ENCODE measurements at places on chromosomes 11 and 22.
A peak's percentile ranks its signal among the peaks of the same experiment; 100 is the strongest.

GRCh38 chr11:83174008-83174407, 17.1 kb downstream of the PCF11 start:
- DNase-seq: no peak

- peak; percentile 10 for DNase-seq
Observed at GRCh38 chr11:1532014-1532586, 40.0 kb downstream of the DUSP8 start.

DNA sequence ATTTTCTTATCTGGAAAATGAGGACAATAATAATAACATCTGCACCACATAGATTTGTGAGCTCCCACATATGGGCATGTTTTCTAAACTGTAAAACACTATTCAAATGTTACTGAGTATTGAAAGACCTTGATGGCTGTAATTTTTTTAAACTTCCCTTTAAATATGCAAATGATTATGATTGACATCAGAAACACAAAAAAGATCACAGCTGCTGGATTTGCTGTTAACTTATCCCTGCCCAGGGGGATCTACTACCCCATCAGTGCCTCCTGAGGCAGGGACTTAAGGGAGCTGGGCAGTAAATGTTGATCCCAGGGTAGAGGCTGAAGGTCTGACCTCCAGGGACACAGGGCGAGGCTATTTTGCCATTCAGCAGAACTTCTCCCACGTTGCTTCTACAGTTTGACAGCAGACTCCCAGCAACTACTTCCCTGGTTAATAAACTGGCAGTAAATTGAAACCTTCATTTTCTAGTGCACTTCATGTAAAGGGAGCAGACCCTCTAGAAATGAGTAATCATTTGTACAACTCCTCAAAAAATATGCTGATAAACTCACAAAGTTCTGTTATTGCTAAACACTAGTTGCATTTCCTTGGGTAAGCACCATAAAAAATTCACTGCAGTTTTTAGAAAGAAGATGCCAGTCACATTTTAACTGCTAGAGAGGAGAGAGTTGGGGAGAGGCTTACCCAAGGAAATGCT, 20.3 kb downstream of the TMPRSS5 start:
- DNase-seq: peak; percentile 81

DNA sequence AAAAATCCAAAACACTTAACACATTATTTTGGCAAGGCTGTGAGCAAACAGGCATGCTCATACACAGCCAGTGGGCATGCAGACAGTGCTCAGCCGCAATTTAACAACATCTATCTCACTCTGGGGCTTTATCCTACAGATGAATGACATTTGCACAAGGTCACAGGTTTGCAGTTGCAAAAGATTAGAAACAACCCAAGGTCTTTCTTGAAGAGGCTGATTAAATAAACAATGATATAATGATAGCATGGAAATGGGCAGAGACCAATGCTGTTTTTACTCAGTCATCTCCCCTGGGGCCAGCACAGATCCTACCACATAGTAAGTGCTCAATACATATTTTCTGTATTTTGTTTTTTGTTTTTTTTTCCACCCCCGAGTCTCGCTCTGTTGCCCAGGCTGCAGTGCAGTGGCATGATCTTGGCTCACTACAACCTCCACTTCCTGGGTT, 9.4 kb downstream of the A4GALT start:
- no peak for DNase-seq

- no peak for DNase-seq
Observed at GRCh38 chr22:39731881-39732555, 161.5 kb downstream of the CACNA1I start.

DNA sequence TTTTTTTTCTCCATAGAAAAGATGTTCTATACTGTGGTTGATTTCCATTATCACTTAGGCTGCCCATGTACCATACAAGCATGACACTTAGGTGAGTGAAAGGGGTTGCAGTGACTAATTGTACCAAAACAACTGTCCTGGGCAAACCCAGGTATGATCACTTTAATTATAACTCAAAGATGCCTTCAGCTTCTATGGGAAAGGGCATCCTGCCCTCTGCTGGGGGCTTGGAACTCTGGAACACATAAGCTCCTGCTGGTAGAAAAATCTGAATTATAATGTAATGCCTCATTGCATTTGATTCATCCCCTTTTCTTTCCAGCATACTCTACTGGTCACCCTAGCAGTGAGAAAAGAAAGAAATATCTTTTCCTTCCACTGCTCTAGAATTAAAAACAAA, 206.3 kb downstream of the DDX10 start:
- DNase-seq: no peak

DNA sequence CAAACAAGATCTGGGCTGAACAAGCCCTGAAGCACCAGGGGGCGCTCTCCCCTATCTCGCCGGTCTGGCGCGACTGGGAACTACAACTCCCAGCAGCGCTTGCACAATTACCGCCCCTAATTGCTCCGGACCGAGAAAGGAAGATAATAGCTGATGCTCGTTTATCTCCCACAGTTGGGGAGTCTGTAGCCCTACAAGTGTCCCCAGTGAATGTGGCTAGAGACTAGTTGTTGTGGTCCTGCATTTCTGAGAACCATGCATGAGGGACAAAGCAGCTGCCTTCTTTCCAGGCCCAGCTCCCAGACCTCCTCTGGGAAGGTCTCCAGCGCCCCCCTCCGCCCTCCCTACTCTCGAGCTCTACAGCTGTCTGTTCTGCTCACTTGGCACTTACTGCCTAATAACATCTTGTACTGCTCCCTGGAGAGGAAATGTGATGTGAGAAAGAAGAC, 34.4 kb downstream of the NRXN2 start:
- peak; percentile 67 for DNase-seq

DNA sequence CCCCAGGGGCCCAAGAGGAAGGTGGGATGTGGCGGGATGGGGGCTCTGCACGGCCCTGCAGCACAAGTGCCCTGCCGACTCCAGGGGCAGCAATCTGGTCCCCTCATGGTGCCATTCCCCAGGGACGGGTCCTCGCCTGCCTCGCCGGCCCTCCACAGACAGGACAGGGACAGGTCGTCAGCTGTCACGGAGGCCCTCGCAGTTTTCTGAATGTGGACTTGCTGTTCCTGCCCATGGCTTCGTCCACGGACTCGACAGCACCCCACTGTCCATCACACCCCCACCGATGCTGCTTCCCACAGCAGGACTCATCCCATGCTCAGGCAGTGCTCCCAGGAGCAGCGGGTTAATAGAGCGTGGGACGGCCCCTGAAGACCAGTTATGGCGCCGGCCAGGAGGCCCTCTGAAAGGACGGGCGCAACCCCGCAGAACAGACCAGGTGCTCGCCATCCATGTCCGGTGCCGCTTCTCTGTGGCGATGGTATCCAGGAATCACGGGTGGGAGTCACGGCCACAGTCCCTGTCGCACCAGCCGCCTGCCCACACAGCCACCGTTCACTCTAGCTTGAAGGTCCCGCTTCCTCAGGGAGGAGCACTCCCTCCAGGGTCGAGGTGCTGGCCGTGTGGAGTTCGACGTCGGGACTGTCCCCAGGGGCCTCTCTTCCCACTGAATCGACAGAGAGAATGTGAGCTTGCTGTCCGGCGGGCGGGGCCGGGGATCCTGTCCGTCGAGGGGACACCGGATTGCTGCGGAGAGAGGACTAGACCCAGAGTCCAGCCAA, 18.5 kb upstream of the MUC2 start:
- no peak for DNase-seq

DNA sequence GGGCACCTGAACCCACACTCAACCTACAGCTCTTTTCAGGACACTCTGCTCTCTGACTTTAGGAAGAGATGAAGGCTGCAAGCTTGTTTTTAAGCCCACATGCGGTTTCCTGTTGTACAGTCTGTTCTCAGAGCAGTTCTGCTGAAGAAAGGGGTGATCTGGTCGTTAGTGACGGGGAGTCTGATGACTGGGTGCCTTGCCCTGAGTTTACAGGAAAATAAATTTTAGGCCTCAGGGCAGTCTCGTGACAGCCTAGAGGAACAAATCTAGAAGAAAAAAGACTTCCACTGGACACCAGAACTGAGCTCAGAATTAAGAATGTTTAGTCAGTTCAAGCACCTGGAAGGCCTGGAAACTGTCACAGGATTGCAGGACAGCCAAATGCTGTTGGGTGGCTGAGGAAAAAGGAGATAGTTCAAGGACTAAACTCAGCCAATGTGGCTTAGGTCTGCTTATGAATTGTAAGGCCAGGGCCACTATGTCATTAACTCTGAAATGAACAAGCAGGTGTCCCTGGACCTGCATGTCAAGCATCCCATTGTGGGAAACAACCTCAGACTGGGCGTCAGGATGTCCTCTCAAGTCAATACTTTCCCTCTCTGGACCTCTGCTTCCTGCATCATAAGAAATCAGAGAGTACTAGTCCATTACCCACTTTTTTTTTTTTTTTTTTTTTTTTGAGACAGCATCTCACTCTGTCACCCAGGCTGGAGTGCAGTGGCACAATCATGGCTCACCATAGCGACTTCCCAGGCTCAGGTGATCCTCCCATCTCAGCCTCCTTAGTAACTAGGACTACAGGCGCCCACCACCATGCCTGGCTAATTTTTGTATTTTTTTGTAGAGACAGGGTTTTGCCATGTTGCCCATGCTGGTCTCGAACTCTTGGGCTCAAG, 5.7 kb downstream of the PIK3IP1 start:
- peak; percentile 72 for DNase-seq

- no peak for DNase-seq
Observed at GRCh38 chr11:69245041-69245440, 48.9 kb upstream of the MYEOV start.
